ENCODE measurements at places on chromosomes 3 and 15. TPM values are rescaled to one million over a fixed set of nuclear protein-coding genes. Genes with fewer than 3 reads are reported as not detected.

GRCh38 chr3:16320711-16321110, 55.7 kb downstream of the OXNAD1 start:
- no peak for DNase-seq

- DNase-seq, result no peak
Observed at GRCh38 chr15:35062738-35063099, 22.4 kb downstream of the NANOGP8 start.

- no peak for DNase-seq
Observed at GRCh38 chr15:76386178-76386577, 49.6 kb downstream of the ISL2 start.

DNA sequence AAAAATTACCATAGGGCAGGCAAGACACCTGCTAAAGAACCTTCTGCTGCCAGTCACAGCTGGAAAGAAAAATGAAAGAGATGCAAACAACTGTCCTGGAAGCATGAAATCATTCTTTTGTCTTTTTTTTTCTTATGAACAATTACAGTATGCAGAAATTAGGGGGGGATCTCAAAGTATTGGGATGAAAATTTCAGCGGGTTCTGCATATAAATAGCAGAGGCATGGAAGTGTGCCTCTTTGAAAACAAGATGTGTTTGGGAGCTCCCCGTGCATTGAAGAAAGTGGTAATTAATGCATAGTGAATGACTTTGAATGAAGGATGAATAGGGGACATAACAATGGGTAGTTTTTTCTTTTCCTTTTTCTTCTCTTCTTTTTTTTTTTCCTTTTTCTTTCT, 431.2 kb downstream of the SOX2 start:
- DNase-seq, result no peak

- DNase-seq, result no peak
Observed at GRCh38 chr3:4943549-4943948, 35.7 kb upstream of the BHLHE40 start.

The CD80 gene
- total RNA-seq, result not detected

The ARPP21 gene
- total RNA-seq, result 0.83 TPM

The FAM107A gene
- total RNA-seq, result 26.3 TPM
